ENCODE measurements at places on chromosomes 7 and 10.

DNA sequence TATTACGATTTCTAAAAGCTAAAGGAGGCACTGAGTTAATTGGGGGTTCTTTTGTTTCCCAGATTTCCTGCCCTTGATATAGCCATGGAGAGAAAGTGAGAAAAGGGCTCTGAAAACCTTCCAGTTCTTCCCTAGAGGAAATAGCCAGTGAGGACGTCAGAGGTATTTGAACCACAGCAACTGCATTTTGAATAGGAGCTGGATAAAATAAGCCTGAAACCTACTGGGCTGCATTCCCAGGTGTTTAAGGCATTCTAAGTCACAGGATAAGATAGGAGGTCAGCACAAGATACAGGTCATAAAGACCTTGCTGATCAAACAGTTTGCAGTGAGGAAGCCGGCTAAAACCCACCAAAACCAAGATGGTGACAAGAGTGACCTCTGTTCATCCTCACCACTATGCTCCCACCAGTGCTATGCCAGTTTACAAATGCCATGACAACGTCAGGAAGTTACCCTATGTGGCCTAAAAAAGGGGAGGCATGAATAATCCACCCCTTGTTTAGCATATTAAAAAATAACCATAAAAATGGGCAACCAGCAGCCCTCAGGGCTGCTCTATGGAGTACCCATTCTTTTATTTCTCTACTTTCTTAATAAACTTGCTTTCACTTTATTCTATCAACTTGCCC, 85.1 kb upstream of the FRMD4A start:
- no peak for DNase-seq

GRCh38 chr10:44961931-44962750, 2.5 kb downstream of the RASSF4 start:
- DNase-seq = no peak

DNA sequence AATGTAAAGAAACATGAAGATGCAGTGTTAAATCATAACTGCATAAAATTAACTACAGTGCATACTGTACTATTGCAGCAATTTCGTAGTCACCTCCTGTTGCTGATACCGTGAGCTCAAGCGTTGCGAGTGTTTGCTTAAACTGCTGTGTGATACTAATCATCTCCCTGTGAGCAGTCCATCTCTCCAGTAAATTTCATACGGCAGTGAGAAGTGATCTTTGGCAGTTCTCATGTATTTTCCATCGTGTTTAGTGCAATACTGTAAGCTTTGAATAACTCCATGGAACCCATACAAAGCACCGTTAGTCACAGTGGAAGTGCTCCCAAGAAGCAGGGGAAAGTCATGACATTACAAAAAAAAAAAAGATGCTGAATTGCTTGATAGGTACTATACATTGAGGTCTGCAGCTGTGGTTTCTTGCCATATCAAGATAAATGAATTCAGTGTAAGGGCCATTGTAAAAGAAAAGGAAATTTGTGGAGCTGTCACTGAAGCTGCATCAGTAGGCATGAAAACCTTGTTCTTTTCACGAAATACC, 360.4 kb downstream of the EXOC4 start:
- no peak for DNase-seq

GRCh38 chr7:29284696-29285443, 90.3 kb downstream of the CHN2 start:
- no peak for DNase-seq

GRCh38 chr10:50604809-50605208, 18.9 kb downstream of the SGMS1 start:
- DNase-seq = no peak

- DNase-seq = no peak
Observed at GRCh38 chr10:26448706-26449435, 10.7 kb downstream of the APBB1IP start.

DNA sequence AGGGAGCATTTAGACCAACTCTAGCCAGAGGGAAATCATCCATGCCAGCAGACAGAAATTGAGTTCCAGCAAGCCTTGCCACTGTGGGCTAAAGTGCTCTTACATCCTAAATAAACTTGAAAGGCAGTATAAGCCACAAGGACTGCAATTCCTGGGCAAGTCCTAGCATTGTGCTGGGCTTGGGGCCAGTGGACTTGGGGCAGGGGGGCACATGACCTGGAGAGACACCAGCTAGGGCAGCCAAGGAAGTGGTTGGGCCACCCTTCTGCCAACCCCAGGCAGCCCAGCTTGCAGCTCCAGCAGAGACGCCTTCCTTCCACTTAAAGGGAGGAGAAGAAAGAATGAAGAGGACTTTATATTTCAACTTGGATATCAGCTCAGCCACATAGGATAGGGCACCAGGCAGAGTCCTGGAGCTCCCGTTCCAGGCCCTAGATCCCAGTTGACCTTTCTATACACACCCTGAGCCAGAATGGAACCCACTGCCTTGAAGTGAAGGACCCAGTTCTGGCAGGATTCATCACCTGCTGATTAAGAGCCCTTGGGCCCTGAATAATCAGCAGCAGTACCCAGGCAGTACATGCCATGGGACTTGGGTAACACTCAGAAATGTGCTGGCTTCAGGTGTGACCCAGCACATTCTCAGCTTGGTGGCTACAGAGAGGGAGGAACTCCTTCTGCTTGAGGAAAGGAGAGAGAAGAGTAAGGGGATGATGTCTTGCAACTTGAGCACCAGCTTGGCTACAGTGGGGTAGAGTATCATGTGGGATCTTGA, 153.0 kb downstream of the GNAI1 start:
- DNase-seq = no peak

GRCh38 chr10:113895018-113895417, 40.6 kb downstream of the NHLRC2 start:
- DNase-seq = no peak

DNA sequence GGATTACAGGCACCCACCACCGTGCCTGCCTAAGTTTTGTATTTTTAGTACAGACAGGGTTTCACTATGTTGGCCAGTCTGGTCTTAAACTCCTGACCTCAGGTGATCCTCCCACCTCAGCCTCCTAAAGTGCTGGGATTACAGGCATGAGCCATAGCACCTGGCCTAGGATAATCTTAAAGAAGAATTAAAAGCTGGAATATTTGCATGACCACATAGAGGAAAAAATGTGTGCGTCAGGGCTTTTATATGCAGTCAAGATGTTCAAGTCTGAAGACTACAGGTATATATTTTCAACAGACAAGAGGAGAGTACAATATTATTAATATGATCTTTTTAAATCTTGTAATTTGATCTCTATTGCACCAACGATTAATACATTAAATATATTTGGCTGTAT, 39.5 kb downstream of the GNG11 start:
- no peak for DNase-seq

DNA sequence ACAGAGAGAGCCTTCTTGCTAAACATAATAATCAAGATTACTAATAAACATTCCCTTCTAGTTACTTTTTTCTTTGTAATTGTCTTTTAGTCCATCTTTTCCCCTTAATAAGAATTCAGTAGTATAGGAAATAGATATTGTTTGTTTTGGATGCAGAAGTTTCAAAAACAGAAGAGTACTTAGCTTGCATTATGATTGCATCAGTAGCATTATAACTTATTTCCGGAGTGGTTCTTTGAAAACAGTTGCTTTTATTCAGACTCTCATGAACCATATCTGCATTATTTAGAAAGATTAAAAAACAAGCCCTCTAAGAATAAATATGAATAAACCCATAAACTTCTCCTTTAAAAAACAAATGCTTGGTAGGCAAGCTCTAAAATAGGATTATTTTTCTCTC, 34.0 kb upstream of the DKK1 start:
- DNase-seq = no peak

DNA sequence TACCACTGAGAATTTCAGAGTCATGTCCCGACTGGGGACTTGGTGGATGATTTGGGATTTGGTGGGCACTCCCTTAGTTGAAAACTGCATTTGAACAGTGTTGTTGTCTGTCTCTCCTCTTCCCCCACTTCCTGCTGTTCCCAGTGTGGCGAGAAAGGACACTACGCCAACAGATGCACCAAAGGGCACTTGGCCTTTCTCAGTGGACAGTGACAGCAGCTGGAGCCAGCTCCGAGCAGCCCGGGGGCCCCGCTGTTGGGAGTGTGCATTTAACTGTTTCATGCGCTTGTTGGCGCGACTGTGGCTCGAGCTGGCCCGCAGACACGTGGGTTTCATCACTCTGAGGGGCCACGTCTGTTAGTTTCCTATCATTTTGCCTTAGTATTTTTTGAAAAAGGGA, 9.7 kb downstream of the ATP5MF start:
- DNase-seq = no peak

DNA sequence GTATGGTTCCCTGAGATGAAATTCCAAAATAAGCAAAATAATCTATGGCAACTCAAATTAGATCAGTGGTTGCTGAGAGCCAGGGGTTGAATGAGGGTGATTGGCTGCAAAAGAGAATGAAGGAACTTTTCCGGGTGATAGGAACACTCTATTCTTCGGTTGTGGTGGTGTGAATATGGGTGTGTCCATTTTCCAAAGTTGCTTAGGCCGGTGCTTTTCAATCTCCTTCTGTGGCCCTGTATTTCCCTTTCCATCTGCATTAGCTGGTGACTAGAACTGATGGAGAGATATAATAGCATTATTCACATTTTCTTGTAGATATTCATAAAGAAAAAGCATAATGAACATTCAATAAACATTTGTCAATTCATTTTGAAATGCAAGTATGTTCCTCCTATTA, 382.9 kb downstream of the TFEC start:
- DNase-seq = no peak

DNA sequence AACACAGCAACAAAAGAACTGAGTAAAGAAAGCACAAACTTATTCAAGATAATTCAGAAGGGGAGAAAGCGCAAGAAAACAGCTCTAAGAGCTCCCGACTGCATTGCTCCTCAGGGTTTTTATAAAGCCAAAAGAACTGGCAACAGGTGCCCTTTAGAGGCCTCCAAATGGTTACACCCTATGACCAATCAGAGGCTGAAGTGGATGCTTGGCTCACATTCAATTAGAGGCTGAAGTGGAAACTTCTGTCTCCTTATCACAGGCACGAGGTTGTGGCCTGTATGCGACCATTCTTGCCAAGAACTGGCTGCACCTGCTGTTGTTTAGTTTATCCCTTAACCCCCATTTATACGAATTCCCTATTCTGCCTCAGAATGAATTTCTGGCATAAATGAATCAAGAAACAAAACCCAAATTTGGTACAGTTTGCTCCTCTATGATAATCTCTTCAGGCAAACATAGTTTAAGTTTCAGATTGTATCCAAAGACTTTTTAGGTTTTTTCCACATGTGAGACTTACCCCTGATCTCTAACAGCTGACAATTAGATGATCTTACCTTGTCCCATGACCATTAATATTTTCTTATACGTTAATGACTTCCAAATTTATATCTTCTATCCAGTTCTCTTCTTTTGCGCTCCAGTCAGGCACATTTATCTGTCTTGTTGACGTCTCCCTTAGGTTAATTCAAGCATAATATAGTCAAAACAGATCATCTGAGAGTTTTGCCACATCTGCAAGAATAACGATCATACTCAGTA, 504.8 kb downstream of the NXPH1 start:
- no peak for DNase-seq

DNA sequence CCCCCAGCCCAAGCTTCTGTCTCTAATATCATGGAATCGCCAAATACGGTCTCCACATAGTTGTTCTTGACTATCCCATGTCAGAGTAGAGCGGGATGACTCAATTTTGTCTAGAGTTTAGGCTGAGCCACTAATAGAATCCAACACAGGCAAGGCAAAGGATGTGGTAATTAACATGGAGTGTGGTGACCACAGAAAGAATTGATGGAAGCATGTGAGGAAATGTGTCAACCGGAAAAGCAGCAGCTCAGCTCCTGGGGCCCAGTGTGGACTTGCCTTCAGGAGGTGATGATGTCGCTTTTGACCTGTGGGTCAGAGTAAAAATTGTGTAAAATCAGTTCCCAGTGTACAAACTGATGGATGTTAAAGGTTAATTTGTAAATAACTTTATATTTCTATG, 139.3 kb upstream of the KLF6 start:
- DNase-seq = no peak

DNA sequence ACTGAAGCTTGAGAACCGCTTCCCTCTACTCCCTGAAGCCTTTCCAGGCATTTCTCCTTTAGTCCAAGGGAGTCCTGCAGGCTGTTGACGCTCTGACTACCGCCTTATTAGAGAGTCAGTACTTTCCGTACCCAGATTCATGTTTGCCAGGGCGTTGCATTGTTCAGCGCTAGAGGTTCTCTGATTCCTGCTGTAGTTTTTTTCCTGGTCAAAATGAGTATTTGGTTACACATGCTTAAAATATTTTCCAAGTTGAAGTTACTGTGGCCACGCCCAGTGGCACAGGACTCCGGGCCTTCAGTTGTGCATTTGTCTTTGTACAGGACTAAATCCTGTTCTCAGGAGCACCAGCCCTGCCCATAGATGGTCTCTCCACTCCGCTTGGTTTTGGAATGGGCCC, 7.9 kb downstream of the MTURN start:
- DNase-seq = no peak

DNA sequence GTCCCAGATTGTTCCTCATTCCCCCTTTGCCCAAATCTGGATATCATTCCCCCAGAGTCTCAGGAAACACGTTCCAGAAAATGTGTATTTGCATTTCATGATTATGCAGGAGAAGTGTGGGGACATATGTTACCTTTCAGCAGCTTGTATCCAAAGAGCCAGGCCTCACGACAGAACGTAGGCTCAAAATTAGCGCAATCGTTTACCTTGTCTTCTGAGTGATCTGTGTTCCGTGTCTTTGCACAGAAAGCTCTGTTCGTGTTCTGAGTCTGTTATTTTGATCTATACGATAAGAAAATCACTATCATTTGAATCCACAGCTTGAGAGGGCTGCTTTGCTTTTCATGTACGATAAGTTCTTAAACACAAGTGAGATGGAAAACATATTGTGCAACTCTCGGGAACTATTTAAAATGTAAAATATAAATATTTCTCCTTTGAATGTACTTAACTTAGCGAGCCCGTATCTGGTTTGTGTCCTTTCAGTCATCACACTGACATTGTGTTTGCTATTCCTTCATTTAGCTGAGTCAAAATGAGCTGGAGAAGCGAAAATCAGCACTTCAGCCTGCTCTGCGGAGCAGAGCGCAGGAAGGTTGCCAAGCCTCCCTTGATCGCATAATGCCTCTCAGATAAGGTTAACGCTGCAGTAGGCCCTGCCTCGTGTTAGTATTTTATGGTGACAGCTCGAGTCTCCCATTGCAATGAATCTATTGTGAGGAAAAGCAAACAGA, 80.2 kb upstream of the CACNB2 start:
- DNase-seq = no peak

DNA sequence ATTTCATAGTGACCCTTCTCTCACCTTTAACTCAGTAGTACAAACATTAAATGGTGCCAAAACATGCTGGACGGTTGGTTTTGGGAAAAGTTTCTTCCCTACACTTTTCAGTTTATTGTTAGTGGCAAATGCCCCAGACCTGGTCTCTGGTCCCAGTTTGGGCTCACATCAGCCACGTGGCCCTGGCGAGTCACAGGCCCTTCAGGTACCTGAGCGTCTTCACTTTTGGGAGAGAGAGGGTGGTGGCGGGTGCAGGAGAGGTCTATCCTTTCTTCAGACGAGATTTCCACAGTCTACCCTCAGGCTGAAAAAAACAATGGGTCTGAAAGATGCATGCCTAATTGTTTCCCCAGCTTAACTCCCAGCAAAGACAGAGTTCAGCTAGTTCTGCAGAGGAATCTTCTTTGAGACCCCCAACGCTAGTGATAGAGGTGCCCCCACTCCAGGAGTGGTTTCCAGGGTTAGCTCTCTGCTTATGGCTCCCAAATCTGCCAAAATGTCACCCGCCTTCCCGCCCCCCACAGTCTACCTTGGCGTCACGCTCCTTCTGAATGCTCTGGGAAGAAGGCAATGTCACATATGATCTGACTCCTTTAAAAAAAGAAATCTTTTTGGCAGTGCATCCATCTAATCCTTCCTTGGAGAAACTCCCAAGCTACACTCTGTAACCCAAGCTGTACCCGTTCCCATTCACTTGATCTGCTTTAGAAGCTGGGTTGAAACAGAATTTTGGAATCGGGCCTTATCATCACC, 384.8 kb upstream of the FOXK1 start:
- DNase-seq = no peak

Data from activated CD4-positive, CD25-positive, alpha-beta regulatory T cell (primary cell).